KG1 (cell line): ENCODE measurements at places on chromosomes 4 and X.

DNA sequence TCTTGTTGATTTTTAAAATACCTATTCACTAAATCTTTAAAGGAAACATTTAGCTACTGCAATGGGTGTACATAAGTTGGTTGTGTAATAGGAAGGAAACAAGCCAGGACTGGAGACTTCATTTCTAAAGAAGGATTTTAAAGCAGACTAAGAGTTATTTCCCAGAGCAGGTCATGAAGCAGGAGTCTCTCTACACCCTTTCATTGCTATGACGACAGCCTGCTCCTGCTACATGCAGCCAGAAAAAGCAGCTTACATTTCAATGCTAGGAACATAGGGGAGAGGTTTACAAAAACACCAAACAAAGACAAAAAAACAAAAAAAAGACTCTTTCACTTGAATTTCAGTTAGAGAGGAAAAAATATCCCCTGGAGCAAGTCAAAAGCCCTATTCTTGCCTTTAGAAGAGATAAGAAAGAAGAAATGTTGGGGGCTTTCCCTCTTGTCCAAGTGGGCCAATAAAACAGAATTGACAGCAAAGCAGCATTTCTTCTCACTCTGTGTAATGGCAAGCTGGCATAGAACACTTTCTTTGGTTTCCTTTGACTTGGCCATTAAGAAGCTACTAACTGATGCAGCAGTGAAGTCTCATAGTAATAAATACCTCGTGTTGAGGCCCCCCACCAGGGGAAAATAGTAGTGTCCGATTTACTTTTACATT is 3.4 kb downstream of the SPARCL1 start:
- no peak for DNase-seq

DNA sequence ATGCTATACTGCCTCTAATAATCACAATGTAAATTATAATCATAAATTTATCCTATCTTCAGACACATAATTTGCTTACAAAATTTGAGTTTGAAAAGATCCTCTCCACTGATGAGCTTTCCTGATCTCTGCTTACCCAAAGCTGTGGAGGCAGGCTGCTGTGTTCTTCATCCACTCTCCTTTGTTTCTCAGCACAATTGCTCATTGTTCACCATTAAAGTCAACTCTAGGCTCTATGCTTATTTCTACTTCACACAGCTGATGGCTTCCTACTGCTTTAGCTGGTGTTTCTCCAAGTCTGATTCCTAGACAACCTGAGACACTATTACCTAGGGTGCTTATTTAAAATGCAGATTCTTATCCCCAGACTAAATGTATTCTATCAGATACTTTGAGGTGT is 319.7 kb downstream of the PCDH18 start:
- no peak for DNase-seq

- DNase-seq: no peak
Measured at GRCh38 chrX:128106630-128107029, 54.4 kb upstream of the ACTRT1 start.

GRCh38 chrX:72395237-72395636 is 89.5 kb upstream of the CITED1 start:
- no peak for DNase-seq

- no peak for DNase-seq
Measured at GRCh38 chr4:66094070-66094469, 423.8 kb upstream of the EPHA5 start.

DNA sequence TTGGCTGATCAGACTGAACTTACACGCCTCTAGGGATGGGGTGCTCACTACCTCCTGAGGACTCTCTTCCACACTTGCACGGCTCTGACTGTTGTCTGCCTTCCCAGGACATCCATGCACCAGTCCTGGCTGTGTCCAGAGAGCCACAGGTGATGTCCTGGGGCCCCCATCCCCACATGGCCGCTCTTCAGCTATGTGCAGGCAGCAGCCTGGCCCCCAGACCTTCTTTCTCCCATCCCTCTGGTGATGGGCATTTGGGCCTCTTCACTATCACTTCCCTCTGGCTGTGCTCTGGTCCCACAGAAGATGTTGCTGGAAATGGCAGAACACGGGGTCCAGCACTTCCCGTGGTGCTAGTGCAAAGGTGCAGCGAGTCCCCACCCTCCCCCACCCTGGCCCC is 40.9 kb upstream of the HMX1 start:
- DNase-seq: no peak

- DNase-seq: no peak
Measured at GRCh38 chr4:78622253-78622979, 70.8 kb downstream of the ANXA3 start.

DNA sequence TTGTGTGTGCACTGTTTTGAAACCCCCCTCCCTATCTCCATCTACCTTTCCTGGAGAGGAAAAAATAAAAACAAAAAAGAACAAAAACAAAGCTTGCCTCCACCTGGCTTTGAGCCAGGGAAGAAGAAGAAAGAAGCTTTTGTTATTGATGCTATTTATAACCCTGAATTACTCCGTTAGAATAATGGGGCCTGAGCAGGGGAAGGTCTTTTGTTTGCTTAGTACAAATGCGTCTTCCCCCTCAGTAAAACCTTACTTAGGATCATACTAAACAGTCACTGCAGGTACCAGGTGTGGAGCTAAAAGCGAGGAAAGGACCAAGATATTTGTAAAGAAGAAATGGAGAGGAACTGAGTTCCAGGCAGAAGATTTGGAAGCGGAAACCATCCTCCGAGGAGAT is 352.1 kb downstream of the KCNIP4 start:
- DNase-seq: no peak
